ENCODE measurements at places on chromosomes 5 and 9.

DNA sequence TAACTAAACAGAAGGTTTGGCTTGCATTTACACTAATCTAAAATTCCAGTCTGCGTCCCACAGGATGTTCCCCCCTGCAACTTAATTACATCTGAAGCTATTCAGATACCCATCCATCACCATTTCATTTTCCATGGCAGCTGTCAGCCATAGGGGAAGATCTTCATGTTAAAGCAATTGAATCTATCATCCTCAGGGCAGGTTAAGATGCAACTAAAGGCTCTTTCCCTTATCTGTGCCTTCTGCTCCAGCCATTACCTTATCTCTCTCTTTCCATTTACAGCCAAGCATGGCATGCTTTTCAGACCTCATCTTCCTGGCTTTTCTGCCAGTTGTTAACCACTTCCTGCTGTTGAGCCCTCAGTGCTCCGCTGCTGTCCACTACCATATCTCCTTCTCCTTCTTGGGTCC, 15.8 kb upstream of the HACD4 start:
- no peak for DNase-seq

- no peak for DNase-seq
Observed at GRCh38 chr5:17180864-17181723, 36.3 kb upstream of the BASP1 start.

GRCh38 chr9:23581931-23582330, 244.1 kb downstream of the ELAVL2 start:
- DNase-seq: no peak

- no peak for DNase-seq
Observed at GRCh38 chr9:106707738-106708474, 155.1 kb upstream of the ZNF462 start.

- no peak for DNase-seq
Observed at GRCh38 chr5:53987101-53987500, 323.3 kb downstream of the ARL15 start.

DNA sequence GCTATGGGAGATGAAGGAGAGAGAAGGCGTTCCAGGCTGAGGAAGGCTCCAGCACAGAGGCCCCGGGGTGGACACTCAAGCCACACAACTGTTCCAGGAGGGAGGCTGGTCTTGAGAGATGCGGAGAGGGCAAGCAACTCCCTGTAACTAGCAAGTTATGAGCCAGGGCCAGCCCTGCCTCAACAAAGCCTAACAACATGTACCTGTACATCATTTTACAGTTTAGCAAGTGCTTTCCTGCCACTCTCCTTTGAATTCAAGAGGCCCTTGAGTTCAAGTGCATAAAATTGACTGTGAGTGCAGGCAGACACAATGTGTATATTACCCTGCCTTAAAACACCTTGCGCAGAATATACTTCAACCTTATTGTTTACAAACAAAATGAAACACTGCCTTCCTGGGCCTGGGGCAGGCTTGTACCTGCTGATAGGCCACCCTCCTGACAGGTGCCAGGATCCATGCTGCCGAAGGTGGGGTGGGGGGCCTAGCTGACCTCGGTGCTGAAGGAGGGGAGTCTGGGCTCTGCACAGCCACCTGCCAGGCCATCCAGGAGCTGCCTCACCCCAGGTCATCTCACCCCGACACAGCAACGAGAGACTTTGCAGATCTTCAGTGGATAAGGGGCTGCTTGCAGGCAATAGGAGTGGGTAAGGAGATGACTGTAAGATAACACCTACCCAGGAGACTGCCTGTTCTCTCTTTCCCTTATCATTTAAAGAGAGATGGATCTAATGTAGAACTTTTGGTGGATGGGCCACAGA, 80.0 kb downstream of the PPARGC1B start:
- DNase-seq: no peak

DNA sequence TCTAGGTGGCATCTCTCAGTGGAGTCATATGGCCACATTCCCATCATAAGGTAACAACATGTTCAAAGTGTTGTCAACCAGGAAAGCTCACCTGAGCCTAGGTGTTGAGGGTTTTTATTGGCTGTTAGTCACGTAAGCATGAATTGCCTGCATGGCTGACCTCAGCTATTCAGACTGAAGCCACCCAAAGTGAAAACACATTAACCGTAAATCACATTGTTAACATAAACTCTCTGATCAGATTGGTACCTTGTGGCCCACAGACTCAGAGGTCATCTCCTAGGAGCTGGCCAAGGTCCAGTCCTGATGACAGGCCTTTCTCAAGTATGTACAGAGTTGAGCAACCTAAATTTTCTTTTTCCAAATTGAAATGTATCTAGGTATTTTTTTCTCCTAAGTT, 26.7 kb downstream of the SRFBP1 start:
- no peak for DNase-seq

All from bone marrow (tissue), 2 donors.